ENCODE measurements at places on chromosomes 4 and X. TPM values are rescaled to one million over a fixed set of nuclear protein-coding genes. Genes with fewer than 3 reads are reported as not detected.

DNA sequence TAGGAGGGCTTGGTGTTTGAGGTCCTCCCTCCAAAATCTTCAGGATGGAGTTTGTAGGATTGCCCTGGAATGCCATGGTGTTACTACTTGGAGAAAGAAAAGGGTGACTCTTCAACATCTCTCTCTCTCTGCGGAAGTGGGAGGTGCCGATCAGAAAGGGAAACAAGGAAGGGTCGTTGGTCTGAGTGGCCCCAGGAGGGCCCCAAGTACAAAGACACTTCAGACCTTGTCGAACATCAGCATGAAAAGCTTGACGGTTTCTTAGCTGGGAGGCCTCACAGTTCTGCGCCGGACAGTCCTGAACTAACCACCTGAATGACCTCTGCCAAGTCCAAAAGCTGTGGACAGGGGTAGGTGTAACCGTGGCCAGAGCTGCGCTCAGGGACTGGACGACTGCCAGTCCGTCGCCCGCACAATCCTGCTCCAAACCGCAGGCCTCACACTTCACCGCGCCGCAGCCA, 646 bp upstream of the GSX2 start:
- no peak for DNase-seq

DNA sequence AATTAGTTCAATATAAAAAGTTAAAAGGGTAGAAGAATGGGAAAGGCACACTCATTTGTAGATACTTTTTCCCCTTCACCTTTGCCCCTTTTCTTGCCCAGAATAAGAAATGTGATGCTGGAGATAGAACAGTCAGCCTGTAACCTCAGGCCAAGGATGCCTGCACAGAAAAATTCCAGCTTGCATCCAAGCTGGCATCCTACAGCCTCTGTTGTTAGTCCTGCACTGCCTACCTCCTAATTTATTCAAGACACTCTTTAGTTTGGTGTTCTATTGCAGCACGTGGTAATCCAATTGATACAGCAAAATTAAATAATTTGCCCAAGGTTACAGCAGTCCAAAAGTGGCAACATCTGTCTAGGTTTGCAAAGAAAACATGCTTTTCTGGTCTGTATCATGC, 9.7 kb upstream of the USO1 start:
- no peak for DNase-seq

DNA sequence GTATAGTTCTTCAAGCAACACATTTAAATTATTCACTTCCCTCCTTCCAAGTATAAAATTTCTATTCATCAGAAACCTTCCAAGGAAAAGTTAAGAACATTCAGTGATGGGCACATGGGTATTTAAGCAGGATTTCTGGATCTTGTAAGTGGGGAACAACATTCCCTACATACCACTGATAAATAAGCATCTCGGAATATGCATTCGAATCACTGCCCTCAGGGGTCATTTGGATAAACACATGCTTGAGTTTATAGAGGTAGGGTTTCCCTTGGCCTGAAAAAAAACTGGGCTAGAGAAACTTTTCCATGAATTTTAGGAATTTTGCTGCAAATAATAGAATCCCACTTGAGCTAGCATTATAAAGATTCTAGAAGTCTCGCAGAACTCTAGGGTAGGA, 143.9 kb downstream of the SOX3 start:
- no peak for DNase-seq

GRCh38 chr4:40924096-40924792, 174.5 kb downstream of the NSUN7 start:
- DNase-seq: peak; percentile 90

DNA sequence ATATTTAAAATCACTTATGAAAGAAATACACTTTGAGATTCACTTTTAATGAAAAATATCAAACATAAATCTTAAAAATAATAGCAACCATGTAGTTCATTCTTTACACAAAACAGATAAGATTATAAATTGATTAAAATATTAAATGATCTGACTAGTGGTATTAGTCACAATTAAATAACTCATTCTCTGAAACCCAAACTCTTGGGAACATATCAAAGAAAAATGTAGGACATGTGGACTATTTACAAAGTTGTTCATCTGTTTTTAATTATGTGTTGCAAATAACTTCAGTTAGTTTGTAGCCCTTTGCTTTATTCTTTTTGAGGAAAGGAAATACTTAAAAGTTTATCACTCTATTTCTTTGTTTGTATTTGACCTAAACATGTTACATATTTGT, 9.5 kb upstream of the GUCY1A1 start:
- no peak for DNase-seq

GRCh38 chr4:74608151-74608949, 163.4 kb downstream of the AREG start:
- no peak for DNase-seq

DNA sequence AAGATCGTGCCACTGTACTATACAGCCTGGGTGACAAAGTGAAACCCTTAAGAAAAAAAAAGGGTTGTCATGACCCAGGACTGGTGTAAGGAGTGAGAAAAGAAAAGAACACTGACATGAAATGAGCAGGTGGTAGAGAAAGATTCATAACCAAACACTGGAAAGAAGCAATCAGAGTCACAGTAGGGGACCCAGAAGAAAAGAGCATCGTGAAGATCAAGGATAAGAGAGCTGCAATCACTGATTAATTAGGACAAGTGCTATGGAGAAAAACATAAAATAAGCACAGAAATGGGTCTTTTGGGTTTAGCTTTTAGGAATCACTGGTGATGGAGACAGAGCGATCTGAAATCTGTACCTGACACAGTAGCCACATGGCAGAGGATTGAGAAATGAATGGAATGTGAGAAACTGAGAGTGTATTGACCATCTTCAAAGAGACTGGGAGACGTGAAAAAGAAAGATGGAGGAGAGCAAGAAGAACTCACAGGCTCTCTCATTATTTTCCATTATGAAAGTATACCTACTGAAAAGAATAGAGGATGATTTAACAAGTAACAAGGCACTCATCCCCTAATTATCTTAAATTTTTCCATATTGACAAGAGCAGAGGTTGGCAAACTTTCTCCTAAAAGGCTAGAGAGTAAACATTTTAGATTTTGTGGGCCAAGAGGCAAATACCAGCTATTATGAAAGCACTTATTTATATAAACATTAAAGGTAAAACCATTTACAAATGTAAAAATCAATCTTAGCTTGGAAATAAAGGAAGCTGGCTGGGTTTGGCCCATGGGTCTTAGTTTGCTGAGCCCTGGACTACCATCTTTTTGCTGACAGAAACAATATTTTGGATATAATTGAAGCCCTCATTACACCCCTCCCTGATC, 7.3 kb downstream of the TMEM154 start:
- no peak for DNase-seq

DNA sequence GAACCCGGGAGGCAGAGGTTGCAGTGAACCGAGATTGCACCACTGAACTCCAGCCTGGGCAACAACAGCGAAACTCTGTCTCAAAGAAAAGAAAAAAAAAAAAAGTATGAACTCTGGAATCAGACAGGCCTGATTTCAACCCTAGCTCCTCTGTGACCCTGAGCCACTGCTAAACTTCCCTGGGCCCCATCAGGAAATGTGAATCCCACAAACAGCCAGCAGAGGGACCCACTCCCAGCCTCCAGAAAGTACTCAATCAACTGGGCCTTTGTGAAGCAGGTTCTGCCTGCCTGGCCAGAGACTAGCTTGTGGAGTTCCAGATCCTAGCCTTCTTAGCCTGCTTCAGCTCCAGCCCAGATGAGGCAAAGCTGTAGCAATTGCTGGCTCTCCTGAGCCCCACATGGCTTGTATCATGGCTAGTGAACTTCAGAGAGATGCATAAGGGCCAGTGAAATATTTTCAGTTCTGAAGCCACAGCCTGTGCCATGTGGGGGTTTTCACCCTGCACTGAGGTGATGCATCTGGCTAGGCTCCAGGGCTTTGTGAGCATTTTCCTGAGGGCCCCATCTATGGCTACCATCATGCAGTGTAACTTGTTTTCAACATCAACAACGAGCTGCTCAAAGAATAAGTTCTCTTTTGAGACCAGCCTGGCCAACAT, 7.2 kb upstream of the IDS start:
- peak; percentile 69 for DNase-seq

DNA sequence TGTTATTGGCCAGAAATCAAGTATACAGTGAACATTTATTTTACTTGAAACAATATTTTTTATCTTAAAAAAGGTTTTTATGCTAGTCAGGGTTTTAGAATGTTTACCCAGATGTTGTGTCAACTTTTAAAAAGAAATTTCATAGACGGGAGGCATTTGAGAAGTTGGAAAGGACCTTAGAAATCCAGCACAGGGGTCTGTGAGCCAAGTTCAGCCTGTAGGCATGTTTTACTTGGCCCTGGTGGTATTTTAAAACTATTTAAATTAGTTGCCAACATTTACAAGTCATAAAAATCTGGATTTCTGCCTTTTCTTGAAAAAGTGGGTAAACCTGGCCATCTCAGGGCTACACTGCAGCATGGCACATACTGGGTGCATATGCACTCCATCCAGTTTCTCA, 25.5 kb upstream of the FHL1 start:
- no peak for DNase-seq

- DNase-seq: no peak
Observed at GRCh38 chrX:64571011-64571410, 175.8 kb upstream of the MTMR8 start.

DNA sequence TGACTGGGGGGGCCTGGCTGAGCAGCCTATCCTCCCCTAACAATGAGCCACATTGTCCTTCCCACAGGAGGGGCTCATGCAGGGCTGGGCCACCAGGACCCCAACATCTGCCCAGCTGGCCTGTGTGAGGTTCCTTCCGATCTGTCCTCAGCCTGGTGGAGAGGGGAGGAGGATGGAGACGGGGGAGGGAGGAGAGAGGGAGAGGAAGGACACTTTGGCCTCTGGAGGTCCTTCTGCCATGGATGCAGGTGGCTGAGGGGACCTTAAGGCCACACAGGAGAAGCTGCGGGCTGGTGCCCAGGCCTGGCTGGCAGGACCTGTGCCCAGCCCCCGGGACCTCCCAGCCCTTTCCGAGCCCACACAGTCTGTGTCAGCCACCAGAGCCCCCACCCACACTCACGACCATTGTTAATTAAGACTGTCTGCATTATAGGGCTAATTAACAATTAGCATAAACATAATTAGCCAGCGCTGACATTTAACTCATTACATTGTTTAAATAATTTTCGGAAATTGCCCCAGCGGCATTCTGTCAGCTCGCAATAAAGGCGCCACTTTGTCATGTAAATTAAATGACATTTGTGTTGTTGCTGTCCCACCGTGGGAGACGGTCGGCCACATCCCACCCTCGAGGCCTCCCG, 53.0 kb upstream of the NKX1-1 start:
- no peak for DNase-seq

DNA sequence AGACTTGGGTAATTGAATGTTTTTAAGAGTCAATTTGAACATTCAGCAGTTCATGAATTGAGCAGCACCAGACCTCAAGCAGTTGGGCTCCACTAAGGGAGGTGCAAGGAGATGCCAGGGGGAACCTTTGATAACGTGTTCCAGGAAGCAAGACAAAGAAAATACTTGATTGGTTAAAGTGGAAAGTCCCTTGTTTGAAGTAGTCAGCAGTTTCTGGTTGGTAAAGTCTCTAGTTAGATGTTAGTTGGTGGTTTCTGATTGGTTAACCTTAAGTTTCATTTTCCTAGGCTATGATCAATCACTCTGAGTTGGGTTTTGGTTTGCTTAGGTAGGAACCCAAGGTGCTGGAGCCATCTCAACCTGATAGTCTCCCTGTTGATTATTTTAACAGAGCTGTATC, 4.0 kb downstream of the HERC6 start:
- DNase-seq: peak; percentile 67

Gene DDX53
- total RNA-seq: not detected

Data from activated CD8-positive, alpha-beta T cell treated with anti-CD3 and anti-CD28 coated beads for 36 hours (primary cell).